Activated CD4-positive, alpha-beta T cell treated with anti-CD3 and anti-CD28 coated beads, Interleukin-2, amount 50 U/mL, for 48 hours (primary cell): ENCODE measurements at places on chromosomes 4 and X.

DNA sequence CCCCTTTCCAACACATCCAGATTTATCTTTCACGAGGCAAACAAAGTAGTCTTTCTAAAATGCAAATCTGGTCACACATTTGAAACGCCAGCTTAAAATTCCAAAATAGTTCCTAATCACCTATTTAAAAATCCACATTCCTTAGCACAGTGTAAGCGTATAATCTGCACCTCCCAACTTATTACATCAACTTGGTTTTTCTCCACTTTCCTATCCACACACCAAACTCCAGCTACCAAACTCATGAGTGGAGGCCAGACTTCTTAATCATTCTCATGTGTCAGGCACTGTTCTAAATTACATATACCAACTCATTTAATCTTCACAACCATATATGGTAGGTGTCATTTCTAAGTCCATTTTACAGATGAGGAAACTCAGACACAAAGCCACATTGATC lies 33.8 kb downstream of the ENOX2 start:
- DNase-seq = no peak

GRCh38 chr4:21117541-21118180 lies 417.4 kb downstream of the PACRGL start:
- no peak for DNase-seq

GRCh38 chr4:149164282-149164681 lies 651.4 kb downstream of the IQCM start:
- DNase-seq = no peak

- no peak for DNase-seq
Observed at GRCh38 chr4:87882321-87882720, 49.6 kb downstream of the MEPE start.

- DNase-seq = no peak
Observed at GRCh38 chrX:103780336-103781061, 3.9 kb downstream of the PLP1 start.
